Spinal cord (tissue), 10 donors: ENCODE measurements at places on chromosomes 12 and 14. TPM values are rescaled to one million over a fixed set of nuclear protein-coding genes. Genes with fewer than 3 reads are reported as not detected.

SLCO1C1 gene
- polyA plus RNA-seq: 14.9 TPM

KIF5A gene
- polyA plus RNA-seq: 188 TPM

KNTC1 gene
- 15.0 TPM for polyA plus RNA-seq

TGFB3 gene
- polyA plus RNA-seq: 29.2 TPM

NEUROD4 gene
- polyA plus RNA-seq: 1.0 TPM

NTS gene
- polyA plus RNA-seq: 8.5 TPM

ADAM20 gene
- polyA plus RNA-seq: 0.32 TPM

ANO2 gene
- 7.5 TPM for polyA plus RNA-seq

CD163 gene
- 2.4 TPM for polyA plus RNA-seq

PLEKHH1 gene
- polyA plus RNA-seq: 52.9 TPM

BICD1 gene
- 31.9 TPM for polyA plus RNA-seq

MANSC1 gene
- polyA plus RNA-seq: 21.1 TPM
